Stimulated activated CD4-positive, alpha-beta T cell treated with anti-CD3 and anti-CD28 coated beads, Interleukin-1b, Interleukin-23, amount 100 ng/mL, for 24 hours (primary cell): ENCODE measurements at places on chromosomes 2 and 18.

GRCh38 chr18:38843291-38843690 lies 1277.7 kb upstream of the CELF4 start:
- no peak for DNase-seq

DNA sequence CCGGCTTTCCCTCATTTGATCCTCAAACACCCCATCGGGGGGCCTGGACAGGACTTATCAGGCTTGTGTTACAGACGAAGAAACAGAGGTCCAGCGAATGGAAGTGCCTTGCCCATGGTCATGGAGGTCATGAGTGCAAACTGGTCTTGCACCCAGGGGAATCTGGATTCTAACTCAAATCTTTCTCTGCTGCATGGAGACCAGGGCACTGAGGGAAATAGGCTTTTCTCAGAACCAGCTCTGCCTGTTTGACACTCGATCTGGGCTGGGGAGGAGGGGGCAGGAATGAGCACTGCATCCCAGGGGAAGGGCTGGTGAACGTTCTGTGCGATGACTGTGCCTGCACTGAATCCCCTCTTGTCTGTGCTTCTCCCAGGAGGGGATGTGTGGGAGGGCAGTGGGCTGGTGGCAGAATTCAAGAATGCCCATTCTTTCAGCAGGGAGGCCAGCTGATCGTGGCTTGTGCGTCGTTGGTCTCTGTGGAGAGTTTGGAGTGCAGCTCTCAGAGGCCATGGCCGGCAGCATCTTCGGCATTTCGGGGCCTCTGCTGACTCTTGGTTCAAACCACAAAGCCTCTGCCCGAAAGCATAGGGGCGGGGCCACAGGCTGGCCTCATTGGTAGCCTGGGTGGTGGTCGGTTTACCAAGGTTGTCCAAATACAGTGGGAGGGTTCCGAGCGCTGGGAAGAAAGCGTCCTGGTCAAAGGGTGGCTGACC lies 171.6 kb downstream of the DDX1 start:
- DNase-seq: no peak

- DNase-seq: no peak
Measured at GRCh38 chr2:176552501-176553135, 283.4 kb downstream of the MTX2 start.

DNA sequence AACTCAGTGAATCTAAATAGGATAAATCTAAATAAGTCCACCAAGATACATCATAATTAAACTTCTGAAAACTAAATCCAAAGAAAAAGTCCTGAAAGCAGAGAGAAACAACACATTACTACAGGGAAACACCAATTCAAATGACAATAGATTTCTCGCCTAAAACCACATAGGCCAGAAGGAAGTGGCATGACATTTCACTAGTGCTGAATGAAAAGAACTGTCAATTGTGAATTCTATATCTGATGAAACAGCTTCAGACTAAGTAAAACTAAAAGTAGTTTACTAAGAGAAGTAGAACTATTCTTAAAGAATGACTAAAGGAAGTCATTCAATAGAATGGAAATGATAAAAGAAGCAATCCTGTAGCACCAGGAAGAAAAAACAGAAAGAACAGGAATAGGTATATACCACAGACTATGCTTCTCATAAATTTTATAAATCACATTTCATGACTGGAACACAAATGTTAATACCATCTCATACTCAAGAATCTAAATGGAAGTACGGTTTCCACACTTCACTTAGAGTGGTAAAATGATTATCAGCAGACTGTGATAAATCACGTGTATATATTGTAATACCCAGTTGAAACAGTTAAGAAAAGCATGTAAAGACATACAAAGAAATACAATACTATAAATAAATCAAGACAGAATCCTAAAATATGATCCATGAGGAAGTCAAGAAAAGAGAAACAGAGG lies 46.4 kb downstream of the ASXL2 start:
- DNase-seq: no peak

DNA sequence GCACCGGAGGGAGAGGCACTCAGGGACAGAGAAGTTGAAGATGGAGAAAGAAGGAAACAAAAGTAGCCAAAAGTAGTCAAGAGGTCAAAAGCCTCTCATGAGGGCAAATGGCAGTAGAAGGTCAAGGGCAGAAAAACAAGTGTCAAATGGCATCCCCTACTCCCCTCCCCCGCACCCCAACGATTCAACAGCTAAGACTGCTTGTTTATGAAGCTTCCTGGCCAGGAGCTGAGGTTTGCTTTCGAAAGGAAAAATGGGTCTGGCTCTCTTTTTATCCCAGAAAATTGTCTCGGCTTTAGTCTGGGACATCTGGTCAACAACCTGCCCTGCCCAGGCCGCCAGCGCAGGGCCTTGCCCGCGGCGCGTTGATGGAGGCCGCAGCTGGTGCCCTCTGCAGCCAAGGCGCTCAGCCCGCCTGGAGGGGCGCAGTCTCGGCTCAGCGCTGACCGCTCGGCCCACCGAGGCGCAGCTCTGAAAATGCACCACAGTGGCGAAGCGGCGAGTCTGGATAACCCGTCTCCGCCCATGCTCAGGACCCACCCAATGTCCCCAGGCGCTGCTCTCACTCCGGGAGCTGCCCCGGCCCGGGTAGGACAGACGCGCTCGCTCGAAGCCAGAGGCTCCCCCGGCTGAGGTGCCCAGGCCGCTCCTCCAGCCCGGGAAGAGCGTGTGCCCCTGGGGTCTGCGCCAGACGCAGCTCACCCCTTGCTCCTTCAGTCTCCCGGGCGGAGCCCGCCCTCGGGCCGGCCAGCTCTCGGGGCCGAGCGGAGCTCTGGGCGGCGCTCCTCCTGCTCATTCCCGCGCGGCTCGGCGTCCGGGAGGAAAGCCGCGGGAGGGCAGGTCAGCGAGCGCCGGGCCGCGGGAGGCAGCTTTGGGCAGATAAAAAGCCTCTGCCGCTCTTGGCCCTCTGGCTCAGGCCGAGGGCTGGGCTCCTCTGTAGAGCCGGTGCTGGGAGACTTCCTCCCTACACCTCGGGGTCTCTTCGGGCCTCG lies 1.8 kb upstream of the TBR1 start:
- DNase-seq: no peak

DNA sequence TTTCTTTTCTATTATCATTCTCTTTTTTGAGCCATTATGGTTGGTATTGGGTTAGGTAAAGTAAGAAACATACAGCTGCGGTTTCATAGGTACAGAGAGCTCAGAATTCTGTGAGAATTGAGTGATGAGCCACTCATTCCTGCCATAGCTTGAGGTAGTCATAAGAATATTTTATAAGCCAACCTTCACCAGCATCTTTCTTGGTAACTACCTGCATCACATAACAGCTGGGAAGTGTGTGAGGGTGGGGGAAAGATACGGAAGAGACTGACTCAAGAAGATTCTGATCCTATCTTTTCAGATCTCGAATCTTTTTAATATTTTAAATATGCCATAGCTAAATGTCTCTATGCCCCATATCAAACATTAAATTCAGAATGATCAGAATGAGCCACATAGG lies 313.8 kb upstream of the DDX18 start:
- DNase-seq: no peak

- no peak for DNase-seq
Measured at GRCh38 chr2:16620590-16620989, 45.0 kb downstream of the CYRIA start.

DNA sequence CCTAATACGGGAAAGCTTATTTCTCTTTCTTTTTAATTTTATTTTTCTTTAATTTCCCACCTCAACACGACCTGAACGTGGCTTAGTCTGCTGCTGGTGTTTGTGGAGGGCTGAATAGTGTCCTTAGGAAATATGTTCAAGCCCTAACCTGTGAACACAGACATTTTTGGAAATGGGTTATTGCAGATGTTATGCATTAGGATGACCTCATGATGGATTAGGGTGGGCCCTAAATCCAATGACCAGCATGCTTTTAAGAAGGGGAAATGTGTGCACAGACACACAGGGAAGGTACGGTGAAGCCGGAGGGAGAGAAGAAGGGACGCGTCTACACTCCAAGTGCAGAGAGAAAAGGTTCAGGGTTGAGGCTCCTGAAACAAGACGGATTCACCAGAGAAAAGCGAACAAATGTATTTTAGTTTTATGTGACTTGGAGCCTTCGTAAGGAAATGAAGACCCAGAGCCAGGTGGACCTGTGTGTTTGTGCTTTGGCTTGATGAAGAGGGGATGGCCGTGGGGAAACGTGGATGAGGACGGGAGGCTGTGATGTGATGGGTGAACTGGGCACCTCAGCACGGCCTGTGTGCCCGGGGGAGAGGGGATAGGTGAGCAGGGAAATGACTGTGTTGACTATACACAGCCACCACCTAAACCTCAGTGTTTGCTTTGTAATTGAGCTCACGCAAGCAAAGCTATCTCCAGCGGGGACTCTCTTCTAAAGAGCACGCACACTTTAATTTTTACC lies 37.5 kb downstream of the RTP5 start:
- no peak for DNase-seq
